Stimulated activated CD4-positive, alpha-beta T cell treated with anti-CD3 and anti-CD28 coated beads, Interleukin-4, amount 100 ng/mL, for 24 hours (primary cell): ENCODE measurements at places on chromosomes 4 and X.
A peak's percentile ranks its signal among the peaks of the same experiment; 100 is the strongest.

DNA sequence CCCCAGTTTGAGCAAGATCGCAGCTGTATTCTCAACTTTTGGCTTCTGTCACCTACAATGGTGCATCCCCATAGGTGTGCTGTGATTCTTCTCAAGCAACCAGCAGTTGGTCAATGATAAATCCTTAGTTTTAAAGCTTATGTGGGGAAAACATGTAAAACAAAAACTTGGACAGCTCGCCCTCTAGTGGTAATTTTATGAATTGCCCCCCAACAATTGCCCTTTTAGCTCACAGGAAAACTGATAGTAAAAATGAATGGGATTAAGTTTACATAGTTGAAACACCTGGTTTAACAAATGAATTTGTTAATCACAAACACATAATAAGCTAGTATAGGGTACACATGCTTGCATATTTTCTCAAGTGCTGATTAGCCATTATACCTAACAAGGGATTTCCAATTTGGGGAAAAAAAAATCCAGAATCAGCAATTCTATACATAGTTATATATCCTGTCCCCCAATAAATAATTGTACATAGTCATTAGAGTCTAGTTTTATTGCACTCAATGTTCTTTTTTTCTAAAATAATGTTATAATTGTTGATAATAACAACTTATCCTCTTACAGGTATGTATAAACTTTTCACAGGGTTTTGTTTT is 30.1 kb downstream of the TEX13A start:
- DNase-seq, result no peak

DNA sequence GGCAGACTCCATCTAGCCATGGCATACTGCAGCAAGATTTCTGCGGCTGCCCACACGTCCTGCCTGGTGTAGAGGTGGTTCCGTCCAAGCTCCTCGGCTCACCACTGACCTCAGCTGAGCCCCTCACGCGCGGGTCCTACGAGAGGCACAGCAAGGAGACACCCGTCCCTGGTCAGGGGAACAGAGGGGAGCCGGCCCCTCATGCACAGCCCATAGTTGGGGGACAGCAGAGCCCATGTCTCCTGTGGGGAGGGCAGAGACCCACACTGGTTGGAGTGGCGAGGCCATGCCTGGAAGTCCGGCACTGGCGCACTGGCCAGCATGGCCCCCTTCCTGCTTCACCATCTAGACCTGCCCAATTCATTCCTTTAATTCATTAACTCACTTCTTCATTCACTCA is 80.8 kb downstream of the HTRA3 start:
- DNase-seq, result no peak

DNA sequence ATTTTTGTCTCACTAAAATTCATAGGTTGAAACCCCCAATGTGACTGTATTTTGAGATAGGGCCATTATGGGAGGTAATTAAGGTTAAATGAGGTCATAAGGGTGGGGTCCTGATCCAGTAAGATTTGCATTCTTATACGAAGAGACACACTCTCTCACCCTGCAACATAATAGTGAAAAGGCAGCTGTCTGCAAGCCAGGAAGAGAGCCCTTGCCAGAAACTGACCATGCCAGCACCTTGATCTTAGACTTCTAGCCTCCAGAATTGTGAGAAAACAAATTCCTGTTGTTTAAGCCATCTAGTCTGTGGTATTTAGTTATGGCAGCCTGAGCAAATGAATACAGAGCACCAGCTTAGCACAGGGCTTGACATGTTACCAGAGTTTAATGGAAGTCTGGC is 17.5 kb upstream of the IGSF1 start:
- DNase-seq, result no peak

- DNase-seq, result no peak
Measured at GRCh38 chr4:125368671-125369081, 53.9 kb downstream of the FAT4 start.

GRCh38 chrX:43551590-43551989 is 104.5 kb upstream of the MAOA start:
- no peak for DNase-seq

DNA sequence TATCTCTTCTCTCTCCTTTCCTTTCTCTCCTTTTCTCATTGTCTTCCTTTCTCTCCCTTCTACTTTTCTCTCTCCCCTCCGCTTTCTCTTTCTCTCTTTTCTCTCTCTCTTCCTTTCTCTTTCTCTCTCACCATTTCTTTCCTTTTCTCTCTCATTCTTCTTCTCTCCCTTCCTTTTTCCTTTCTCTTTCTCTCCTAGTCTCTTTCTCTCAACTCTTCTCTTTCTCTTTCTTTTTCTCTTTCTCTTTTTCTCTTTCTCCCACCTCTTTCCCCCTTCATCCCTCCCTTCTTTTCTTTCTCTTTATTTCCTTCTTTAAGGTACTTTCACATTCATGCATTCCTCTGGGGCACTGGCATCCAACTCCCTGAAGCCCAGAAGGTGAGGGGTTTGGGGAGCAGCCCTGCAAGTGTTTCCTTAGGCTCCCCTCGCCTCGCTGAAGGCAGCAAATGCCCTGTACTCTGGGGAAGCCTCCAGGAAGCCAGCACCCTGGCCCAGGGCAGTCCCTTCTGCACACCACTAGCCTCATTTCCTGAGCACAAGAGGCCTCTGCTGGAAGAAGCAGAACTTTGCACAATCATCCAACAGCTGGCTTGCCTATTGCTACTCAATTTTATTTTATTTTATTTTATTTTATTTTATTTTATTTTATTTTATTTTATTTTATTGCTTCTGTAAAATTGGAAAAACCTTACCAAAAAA is 124.2 kb downstream of the NFKB1 start:
- peak; percentile 68 for DNase-seq

DNA sequence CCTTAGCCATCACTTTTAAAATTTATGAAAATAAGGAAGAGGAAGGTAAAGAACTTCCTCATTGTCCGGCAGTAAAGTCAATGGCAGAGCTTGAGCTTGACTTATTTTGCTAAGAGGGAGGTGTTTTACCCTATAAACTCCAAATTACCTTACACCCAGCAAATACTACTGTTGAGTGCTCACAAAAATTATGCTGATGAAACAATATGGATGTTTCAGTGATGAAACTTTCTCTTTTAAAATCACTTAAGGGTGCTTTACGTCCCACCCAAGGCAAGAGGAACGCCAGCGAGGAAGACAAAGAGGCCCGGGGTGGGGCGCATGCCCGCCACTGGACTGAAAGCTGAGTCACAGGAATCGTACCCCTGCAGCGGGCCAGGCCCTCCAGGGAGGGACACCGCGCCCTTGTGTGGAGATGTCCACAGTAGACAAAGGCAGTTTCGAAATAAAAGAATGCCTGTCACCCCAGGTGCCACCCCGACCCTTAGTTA is 560 bp upstream of the TMSB4X start:
- DNase-seq, result peak; percentile 64

DNA sequence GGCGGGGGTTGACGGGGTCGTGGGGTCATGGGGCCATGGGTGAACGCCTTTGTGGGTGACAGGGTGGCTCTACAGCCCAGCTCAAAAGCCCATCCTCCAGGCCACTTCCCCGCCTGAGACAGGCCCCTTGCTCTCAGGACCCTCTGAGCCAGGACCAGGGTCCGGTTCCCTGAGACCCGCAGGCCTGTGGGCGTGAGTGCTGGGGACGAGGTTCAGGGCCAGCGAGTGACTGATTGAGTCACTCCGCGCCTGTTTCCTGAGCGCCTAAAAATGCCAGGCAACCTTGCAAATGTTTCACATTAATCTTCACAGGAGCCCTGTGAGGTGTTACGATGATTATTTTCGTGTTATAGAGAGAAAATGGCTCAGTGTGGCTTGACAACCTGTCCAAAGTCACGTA is 97.8 kb downstream of the ZNF674 start:
- no peak for DNase-seq

- no peak for DNase-seq
Measured at GRCh38 chr4:40850496-40850895, 100.7 kb downstream of the NSUN7 start.

DNA sequence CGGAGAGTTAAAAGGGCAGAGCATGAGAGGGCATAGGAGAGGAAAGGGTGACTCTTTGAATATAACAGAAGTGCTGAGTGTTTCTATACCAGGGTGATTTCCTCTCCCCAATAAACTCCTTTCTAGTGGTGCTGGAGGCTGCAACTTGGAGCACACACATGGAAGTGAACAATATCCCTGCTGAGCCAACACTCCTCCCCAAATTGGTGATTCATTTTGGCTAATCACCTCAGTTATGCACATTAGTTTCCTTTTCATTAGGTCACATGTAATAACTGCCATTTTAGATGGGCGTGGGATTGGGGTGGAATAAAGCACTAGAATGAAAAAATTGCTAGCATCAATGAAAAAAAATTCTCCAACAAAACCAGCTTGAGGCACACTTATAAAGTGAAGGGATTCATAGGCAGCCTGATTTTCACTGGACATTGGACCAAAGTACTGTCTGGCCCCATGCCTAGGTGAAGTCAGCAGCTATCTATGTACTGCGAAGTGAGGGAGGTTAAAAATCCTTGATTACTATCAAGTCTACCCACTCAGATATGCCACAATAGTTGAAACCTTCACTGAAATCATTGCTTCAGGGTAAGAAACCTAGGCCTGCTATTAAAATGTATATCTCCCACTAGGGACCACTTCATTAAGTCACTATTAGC is 174.0 kb downstream of the GLUD2 start:
- DNase-seq, result no peak

GRCh38 chr4:13543839-13544605 is at the start of gene NKX3-2:
TSS of gene NKX3-2 (minus strand) at chr4:13544508. CDS start at chr4:13544414, 94 bp downstream.
- no peak for DNase-seq

- no peak for DNase-seq
Measured at GRCh38 chr4:52852041-52852440, 10.1 kb upstream of the RASL11B start.

DNA sequence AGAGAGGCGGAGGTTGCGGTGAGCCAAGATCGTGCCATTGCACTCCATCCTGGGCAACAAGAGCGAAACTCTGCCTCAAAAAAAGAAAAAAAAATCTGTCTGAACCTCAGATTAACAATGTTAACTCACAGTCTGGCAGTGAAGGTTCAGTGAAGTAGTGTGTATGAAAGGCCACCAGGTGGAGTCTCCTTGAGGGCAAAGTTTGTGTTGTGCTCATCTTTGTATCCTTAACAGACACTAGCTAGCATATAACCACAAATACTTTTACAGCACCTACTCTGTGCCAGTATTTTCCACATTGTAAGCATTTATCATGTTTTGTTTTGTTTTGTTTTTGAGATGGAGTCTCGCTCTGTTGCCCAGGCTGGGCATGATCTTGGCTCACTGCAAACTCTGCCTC is 46.0 kb upstream of the MGST2 start:
- no peak for DNase-seq

- DNase-seq, result peak; percentile 30
Measured at GRCh38 chrX:103585411-103586313, at the start of gene TCEAL4. TSS of gene TCEAL4 (plus strand) at chrX:103585515. CDS start at chrX:103586676, 1,161 bp downstream.

DNA sequence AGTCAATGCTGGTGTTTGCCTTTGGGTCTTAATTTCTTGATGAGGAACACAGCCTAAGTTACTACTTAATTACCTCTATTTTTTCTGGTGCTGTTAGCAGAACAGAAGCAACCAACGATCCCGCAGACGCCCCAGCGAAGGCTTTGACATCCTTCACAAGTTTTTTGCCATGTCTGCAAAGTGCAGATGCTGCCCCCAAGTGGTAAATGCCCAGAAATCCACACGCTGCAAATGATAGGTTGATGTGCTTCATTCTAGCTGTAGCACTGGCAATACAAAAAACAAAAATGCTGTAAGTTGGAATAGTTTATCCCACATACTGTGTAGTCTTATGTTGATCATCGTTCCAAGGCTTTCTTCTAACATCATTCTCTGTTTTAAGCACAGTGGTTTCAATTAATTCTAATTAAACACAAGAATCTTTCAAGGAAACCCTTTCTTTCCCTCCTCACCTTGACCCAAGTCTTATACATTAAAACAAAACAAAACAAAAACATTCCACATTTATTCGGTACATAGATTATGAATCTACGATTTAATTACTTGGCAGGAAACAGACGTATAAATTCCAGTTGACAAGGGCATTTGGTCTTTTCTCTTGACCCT is 1.2 kb downstream of the PNPLA4 start:
- DNase-seq, result peak; percentile 57

- DNase-seq, result peak; percentile 4
Measured at GRCh38 chrX:139931646-139932072, 1.2 kb downstream of the ATP11C start.

GRCh38 chr4:163781726-163782125 is 287.2 kb downstream of the TMA16 start:
- no peak for DNase-seq

DNA sequence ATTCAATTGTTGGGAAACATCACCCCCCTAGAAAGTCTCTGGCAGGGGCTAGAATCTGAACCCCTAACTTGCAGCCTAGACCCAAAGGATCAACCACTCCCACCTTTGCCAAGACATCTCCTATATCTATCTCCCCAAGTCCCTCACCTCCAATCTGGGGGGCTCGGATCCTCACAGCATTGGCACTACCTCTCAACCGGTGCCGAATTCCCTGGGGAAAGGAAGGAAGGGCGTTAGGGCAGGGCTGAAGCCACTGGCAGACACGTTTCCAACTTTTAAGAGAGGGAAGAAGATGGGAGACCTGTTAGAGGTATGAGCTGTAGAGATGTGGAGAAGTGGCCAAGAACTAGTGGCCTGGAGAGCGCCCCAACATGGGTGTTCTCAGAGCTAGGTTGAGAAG is 2.7 kb downstream of the TIMM17B start:
- no peak for DNase-seq

DNA sequence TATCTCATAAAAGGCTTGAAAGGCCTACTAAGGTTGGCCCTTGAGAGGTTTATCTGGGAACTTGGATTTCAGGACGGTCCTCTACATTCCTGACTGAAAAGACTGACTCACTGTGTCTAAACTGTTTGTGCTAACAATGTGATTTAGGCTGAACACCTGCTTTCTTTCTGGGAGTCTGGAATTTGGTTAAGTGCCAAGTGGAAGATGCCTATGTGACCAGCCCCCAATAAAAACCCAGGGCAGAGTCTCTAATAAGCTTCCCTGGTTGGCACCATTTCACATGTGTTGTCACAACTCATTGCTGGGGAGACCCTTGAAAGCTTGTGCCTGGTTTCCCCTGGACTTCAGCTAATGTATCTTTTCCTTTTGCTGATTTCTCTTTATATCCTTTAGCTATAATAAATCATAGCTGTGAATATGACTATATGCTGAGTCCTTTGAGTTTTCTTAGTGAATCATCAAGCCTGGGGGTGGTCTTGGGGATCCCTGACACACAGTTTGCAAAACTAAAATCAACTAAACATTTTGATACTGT is 55.1 kb downstream of the GPR82 start:
- DNase-seq, result no peak

DNA sequence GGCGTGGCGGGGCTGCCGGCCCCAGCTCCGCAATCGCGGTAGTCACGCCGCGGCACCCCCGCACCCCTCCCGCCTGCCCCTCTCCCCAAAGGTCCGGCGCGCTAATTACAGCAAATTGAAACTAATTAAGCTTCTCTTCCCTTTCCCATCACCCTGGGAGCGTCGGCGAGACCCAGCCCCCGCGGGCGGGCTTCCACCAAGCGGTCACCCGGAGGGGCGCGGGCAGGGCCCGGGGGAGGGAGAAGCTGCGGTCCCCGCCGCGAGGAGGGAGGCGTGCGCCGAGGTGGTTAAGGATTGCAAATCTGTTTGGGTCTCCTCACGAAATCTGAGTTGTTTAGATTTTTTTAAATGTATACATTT is 13.1 kb downstream of the ARX start:
- no peak for DNase-seq

- no peak for DNase-seq
Measured at GRCh38 chr4:162475246-162475645, 311.4 kb upstream of the FSTL5 start.
